ENCODE measurements at places on chromosomes 7 and 10.

DNA sequence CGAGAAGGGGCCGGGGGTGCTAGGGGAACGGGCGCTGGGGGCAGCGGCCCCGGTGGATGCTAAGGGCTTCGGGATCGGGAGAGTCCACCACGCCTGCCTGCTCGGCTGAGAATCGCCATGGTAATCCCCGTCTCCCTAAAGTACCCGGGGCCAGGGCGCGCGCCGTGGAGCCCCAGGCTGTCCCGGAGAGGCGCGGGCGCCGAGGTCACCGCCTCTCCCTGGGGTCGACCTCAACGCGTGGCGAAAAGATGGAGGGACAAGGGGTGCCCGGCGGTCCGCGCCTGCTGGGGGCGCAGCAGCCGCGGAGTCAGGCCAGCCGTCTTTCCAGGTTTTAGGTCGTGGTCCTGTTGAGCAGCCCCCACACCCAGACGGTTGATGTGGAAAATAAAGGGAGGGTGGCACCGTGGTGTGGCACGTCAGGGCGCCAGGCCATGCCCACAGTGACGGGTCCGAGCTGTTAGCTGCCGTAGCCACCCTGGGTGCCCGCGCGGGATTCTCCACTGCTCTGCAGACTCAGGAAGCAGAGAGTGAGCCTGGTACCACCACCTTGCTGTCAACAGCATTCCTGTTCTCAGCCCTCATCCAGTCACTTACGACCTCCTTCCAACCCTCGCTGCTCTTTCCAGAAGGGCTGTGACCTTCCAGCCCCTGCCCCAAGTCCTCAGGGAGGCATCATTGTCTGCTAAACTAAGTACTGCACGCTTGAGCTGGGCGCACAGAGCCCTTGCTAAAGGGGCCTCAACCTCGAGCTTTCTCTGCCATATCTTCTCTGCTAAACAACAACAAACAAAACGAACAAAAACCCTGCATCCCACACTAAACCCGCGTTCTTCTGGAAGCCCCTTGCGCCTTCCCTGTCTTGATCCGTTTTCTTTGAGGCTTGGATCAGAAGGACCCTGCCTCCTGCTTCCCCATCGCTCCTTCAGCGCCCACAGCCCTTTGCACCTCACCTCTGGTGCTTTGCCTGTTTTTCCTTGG lies 666 bp downstream of the SMKR1 start:
- no peak for DNase-seq

DNA sequence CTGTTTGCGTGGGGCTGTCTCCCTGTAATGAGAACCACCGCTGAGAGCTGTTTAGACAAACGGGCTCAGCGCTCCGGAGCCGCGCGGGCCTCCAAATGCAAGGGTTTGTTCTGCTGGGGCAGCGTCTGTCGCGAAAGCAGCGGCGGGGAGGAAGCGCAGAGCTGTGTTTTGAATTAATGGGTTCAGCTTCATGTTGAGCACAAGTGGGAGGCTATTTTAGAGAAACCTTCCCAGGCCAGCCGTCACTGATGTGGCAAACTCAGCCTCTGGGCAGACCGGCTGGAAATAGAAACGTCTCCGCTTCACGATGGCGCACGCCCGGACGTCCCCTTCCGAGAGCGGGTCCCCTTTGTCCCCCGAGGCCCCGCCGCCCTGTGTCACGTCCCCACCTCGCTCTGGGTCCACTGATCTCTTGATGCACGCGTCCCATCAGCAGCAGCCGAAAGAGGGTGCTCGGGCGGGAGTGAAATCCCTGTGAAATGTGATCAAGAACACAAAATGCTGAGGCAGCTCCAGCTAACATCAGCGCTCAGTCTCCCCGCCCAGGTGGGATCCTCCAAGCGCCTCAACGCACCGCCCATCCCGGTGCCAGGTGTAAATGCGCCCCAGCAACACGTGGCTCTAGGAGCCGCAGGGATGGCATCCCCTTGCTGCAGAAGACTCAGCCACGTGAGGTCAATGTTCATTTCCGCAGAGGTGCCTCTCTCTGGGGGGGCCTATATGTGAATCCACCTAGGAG lies 44.9 kb downstream of the BAMBI start:
- DNase-seq, result no peak

GRCh38 chr7:37449621-37450020 lies 957 bp upstream of the ELMO1 start:
- no peak for DNase-seq

DNA sequence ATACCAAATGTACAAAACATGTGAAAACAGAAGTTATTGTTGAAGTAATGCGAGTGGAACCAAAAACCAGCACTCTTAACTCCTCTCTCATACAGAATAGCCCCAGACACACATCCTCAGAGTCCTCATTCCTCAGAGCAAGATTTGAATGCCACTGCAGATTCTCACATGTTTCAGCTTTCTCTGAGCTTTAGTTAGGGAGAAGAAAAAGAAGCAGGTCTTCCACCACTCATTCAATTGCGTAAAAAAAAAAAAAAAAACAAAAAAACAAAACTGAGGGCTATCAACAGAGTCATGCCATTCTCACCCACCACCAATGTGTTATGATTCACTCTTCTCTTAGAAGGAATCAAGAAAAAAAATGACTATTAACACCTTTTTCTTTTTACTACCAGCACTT lies 287.7 kb downstream of the IPMK start:
- no peak for DNase-seq

- DNase-seq, result no peak
Measured at GRCh38 chr7:50706469-50706937, 76.2 kb downstream of the GRB10 start.

DNA sequence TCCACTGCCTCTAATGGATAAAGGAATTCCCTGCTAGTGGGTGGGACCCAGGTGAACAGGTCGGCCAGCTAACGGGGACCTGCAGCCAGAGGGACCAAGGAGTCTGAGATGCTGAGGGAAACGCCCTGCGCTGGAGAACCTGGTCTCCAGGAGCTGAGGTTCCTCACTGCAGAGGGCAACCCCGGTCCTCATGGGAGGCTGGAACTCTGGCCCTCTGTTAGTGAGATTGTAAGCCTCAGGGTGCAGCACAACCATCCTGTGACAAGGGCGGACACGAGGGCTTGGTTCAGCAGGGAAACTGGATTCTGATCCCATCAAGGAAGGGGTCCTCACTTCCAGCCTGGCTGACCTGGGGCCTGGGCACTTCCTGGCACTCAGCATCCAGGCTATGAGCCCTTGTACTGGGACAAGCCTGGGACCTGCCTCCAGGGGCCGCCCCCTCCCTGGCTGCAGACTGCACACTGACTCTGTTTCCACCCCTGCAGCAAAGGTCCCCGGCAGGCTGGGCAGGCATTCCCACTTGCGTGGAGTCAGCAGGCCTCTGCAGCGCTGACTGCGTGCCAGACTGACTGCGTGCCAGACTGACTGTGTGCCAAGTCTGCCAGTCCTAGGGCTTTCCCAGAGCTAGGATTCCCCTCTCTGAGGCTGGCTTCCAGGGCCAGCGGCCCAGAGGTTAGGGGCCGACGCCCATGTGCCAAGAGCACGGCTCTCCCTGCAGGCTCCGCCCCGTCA lies 143.2 kb downstream of the MAPK8 start:
- no peak for DNase-seq

GRCh38 chr10:9243941-9244411 lies 1189.5 kb downstream of the GATA3 start:
- DNase-seq, result no peak
